ENCODE measurements at places on chromosomes 5 and 9.

GRCh38 chr9:127130661-127131538 lies 8.5 kb upstream of the ANGPTL2 start:
- DNase-seq, result peak; percentile 69

- peak; percentile 26 for DNase-seq
These were observed 1231.1 kb upstream of the ACO1 start for GRCh38 chr9:31153250-31153840.

DNA sequence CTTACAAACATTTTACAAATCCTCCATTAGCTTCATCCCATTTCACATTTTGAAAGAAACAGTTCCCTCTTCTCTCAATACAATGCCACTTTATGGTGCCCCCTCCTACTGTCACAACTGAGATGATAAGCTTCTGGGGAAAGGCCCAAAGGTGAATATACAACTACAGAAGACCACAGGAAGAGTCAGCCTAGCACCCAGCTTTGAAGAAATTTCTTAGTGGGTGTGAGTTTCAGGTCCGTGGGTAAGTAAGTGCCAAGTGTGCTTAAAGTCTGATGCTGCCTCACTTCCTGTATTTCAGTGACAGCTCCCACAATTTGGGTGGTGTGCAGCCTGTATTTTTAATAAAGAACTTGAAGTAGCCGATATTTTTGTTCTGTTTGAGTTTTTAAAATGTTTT lies 68.1 kb downstream of the ARHGEF28 start:
- peak; percentile 7 for DNase-seq

DNA sequence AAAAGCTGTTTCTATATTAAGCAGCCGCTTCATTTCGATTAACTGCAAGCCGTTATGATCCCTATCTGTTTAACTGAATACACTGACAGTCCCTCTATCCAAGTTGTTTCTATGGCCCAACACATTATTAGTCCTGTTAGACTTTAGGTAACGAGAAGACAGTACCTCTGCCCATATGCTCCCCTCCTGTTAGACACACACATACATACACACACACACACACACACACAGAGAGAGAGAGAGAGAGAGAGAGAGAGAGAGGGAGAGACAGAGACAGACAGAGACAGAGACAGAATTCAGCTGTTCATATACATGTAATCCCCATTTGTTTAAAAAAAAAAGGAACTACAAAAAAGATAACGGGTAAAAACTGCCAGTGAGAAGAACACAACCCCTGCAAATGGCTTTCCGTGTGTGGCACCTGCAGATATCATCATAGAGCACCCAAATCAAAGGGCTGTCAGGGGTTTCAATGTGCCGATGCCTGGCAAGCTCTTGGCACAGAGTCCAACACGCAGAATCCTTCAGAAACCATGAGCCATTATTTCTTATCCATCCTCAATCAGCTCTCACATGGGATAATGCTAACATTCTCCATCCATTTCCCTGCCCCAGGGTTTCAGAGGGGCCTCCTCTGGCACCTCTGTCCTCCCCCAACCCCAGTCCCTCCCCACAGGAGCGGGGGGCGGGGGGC lies 144.0 kb downstream of the MYO10 start:
- DNase-seq, result peak; percentile 12

DNA sequence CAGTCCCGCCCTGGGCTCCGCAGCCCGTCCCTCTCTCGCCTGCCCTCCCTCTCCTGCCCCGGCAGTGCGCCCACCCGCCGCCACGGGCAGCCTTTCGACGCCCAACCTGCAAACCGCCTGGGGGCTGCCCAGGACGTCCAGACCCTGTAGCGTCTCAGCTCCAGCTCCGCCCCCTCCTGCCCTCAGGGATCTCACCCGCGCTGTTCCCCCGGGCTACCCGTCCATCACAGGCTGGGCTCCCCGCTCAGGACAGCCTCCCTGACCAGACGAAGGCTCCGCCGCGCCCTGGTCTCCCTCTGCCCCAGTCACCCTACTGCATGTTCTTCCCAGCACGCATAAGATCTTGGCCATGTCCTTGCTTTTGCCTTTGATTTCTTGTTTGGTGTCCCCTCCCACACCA lies 1.4 kb downstream of the RASGEF1C start:
- DNase-seq, result no peak

DNA sequence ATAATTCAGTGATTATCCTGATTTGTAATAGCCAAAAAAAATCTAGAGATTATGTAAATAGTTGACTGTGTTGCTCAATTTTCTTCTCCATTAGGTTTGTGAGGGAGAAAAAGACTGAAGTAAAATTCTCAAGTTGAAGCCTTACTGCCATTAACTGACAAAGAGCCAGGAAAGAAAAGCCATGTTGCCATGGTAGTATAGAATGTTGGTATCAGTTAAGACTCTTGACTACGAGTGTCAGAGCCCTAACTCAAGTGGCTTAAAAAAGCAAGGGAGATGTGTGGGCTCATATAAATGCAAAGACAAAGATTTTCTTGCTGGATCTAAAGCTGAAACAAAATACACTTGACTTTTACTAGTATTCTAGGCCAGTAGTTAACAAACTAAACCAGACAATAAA lies 571.7 kb downstream of the KCTD16 start:
- DNase-seq, result no peak

DNA sequence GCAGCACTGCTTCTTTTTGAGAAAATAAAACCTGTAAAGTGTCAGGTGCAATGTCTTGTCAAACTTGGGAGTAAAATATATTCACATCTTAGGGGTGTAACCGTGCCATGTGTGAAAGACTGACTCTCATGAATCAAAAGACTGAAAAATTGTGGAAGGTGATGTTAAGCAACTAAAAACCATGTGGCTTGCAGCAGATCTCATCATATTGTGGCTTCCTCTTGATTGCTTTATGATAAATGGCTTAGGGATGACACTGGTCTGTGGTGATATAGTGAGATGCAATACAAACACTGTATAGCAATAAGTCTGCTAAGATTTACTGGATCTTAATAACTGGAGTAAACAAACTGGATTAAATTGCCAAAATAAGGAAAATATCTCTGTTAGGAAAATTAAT lies 321.6 kb downstream of the EDIL3 start:
- no peak for DNase-seq

- no peak for DNase-seq
These were observed 24.9 kb upstream of the PTGES start for GRCh38 chr9:129777769-129778130.

Measured in Kasumi-1 (cell line).